ENCODE measurements at places on chromosomes 3 and 15.

DNA sequence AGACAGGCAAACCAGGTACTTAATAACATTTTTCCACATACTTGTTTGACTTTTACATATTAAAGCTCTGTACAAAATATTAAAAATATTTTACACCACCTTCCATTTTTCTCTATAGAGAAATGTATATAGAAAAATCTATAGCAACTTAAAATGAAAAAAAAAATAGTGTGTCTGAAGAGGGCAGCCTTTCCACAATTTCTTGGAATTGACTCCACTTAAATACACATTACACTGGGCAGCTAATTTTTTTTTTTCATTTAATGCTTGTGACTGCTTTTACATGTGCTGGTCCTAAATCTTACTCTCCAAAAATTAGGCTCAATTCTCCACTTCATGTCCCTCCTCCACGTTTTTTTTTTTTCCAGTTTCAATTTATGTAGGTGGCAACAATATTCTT lies 427.0 kb upstream of the RBMS3 start:
- no peak for DNase-seq

DNA sequence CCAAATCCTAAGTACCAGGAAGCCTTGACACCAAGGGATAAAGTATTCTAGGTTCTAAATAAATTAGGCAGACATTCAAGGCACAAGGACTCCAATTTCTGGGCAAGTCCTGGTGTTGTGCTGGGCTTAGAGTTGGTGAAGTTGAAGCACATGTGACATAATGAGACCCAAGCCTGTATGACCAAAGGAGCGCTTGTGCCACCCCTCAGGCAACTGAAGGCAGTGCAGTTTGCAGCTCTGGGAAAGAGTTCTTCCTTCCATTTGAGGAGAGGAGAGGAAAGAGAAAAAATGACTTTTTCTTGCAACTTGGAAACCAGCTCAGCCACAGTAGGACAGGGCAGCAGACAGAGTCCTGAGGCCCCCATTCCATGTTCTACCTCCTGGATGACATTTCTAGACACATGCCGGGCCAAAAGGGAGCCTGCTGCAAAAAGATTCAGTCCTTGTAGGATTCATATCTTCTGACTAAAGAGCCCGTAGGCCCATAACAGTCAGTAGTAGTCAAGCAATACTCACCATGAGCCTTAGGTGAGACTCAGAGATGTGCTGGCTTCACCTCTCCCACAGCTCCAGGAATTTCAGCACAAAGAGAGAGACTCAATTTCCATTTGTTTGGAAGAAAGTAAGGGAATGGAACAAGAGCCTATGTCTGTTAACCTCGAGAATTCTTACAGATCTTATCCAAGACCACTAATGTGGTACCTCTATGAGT lies 588.8 kb upstream of the BCHE start:
- DNase-seq, result peak; percentile 1

DNA sequence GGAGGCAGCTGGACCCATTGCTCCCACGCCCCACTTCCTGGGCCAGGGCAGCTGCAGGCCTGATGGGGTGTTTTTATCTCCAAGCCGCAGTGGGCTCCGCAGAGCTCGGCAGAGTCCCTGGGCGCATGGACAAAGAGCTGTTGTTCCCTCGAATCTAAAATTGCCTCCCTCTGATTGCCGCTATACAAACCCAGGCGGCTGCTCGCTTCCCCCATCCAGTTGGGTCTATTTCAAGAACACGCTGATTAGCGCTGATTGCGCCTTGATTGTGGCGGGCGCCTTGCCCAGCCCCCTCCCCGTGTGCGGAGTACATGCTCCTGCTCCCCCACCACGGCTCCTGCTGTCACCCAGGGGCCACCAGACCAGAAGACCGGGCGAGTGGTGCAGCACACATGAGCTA lies 43.4 kb upstream of the SLC6A1 start:
- no peak for DNase-seq

DNA sequence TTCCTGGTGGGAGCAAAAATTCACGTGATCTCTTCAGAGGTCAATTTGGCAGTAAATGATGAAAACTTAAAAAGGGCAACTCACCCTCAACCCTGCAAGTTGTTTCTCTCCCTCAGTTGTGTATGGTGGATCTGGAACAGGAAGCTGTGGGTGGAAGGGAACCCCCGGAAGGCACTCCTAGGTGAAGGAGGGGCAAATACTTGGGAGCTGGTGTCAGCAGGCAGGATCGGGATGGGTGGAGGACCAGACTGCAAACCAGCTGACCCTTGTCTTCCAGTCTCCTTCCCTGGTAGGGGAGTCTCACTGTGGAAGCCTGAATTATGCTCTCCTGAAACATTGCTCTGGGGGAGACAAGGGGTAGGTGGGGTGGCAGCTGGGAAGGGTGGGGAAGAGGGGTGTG lies 33.5 kb downstream of the PRR23E start:
- no peak for DNase-seq

All from HepG2 (cell line).